SK-N-DZ (cell line): ENCODE measurements at places on chromosomes 12 and 14.

DNA sequence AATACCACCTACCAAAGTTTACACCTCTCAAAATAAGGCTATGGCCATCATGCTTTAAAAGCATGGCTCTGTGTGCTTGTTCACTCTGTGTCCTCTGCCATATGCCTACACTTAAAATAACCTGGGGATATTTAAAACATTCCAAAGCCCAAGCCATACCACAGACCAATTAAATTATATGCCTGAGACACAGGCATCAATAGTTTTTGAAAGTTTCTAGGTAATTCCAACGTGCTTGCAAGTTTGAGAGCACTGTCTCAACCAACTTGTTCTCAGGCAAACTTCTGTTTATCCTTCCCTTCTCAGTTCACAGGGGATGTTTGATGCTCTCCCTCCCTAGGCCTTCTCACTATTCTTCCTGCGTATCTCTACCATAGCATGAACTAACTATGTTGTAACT, 3.4 kb upstream of the FRMD6 start:
- no peak for DNase-seq

- no peak for DNase-seq
Observed at GRCh38 chr12:132130690-132131089, 13.4 kb downstream of the DDX51 start.

DNA sequence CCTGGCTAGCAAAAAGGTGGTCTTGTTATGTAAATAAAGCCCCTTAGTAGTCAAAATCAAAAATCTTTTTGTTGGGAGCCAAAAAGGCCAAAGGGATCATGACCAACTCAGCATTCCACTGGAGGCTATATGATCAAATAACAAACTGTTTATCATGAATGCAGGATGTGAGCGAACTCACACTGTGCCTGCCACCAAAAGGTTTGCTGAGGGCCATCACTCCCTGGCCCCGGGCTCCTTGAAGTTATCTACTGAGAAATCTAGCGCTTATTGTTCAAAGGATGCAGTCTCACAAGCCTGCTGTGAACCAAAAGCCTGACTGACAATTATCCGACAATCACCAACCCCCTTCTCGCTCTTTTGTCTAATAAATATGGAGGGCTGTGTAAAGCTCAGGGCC, 107.2 kb upstream of the DDHD1 start:
- DNase-seq, result no peak

GRCh38 chr12:92703786-92704185, 997 bp downstream of the PLEKHG7 start:
- no peak for DNase-seq

DNA sequence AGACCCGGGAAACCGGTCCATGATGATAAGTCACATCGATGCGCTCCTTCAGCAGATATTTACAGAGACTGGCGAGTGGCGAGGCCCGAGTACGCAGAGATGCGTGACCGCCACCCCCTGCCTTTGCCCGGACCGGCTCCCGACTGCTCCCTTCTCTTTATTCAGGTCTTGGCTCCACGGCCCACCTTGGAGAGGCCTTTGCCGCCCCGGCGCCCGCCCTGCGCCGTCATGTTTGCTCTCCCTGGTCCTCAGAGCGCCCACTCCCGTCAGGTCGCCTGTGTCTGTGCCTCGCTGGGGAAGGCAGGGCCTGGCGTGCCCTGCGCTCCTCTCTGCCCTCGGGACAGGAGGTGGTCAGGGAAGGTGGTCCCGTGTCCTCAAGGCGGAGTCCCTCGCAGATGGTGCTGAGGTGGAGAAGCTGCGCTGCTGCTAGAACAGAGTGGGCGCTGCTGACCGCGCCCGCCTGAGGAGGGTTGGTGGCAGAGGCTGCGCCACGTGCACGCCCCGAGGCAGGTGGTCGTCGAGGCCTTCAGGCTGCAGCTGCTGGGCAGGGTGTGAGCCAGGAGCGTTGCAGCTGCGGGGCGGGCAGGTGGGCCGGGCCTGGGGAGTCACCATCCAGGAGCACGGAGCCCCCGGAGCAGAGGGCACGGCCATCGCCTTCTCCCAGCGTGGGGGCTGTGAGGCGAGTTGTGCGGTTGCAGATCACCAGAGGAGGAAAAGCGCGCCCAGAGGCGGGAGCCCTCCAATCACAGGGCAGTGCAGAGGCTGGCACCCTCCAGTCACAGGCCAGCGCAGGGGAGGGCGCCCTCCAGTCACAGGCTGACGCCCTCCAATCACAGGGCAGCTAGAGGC, 27.2 kb downstream of the DDX51 start:
- DNase-seq, result no peak

DNA sequence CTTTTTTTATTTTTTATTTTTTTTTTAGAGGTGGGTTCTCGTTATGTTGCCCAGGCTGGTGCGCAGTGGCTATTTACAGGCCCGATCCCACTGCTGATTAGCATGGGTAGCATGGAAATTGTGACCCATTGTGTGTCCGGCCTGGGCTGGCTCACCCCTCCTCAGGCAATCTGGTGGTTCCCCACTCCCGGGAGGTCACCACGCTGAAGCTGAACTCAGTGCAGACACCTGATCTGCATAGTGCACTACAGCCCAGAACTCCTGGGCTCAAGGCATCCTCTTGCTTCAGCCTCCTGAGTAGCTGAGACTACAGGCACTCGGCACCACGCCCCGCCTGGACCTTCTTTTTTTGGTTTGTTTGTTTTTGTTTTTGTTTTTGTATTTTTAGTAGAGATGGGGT, 5.5 kb upstream of the CD4 start:
- no peak for DNase-seq

DNA sequence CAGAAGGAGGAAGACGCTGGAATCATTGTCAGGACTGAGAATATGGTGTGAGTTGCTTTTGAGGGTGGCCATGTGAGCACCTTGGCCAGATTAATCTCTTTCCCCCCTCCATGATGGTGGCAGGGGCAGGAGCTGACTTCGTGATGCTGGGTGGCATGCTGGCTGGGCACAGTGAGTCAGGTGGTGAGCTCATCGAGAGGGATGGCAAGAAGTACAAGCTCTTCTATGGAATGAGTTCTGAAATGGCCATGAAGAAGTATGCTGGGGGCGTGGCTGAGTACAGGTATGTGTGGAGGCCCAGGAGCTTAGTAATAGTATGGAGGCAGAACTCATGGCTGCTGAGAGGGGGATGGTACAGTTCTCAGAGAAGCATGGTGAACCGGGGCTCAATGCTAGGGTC, 4.3 kb downstream of the TINF2 start:
- no peak for DNase-seq

GRCh38 chr14:87522575-87522974, 470.4 kb downstream of the GALC start:
- DNase-seq, result peak; percentile 21

DNA sequence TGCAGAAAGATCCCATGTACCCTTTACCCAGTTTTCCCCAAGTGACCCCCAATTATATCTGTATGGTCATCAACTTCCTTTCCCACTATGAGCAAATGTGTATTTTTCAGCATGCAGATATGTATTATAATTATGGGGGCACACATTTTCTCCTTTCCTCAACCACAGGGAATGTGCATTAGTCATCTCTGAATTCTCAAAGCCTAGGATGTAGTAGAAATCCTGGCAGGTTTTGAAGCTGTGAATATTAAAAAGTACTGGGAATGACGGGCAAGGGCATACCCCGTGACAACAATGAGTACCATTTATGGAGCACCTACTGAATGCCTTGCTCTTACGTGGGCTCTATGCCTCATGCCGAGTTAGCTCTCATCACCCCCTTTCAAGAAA, 71.5 kb downstream of the VWF start:
- no peak for DNase-seq

DNA sequence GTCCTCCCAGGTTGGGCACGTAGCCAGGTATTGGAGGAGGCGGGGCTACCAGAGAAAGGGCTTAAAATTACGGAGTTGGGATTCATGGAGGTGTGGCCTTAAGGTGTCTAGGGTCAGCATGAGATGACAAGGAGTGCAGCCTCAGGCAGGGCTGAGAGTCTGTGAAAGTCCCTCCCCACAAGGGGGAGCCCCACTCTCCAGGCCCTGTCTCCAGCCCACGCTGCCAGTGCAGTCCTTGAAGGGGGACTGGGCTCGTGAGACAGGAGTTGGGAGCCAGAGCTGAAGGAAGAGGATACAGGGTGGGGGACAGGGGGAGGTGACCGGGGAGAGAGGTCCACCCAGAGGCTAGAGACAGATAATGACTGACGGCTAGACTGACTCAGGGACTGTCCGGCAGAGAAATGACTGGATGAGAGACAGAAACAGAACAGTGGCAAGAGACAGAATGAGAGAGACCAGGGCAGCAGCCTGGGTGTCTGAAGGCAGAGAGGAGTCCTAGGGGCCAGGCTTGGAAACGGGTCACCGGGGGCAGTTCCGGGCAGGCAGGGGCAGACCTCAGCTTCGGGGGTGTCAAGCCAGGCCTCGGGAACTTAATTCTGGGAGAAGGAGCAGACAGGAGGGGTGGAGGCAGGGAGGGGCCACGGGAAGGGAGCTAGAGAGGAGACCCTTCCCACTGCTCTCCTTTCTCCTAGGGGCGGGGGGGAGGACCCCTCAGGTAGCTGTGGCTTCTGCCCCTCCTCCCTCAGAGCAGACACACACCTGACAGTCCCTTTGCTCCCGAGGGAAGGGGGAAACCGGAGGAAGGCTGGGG, 970 bp downstream of the CDH24 start:
- DNase-seq, result peak; percentile 93

DNA sequence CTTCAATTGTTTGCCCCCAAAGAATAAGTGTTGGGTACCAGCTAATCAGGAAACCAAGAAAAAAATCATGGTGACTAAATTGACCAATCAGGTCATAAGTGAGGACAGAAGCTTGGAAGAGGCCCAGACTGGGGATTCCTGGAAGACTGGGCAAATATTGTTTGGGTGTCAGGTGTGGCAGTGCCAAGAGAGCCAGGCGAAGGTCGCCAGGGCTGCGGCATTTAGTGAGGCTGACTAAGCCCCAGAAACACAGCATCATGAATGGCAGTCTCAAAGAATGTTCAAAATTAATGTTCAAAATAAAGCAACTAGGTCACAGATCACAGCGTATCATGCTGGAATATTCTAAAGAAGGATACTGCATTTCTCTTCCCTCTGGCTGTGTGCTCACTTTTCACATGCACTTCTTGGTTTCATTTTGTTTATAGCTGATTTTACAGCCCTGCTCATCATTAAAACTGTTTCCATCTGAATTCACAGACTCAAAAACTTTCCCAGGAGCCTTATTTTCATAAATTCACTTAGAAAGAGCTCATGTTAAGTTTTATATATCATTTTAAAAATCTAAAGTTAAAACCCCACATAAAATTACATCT, 85.3 kb upstream of the OVCH1 start:
- no peak for DNase-seq

DNA sequence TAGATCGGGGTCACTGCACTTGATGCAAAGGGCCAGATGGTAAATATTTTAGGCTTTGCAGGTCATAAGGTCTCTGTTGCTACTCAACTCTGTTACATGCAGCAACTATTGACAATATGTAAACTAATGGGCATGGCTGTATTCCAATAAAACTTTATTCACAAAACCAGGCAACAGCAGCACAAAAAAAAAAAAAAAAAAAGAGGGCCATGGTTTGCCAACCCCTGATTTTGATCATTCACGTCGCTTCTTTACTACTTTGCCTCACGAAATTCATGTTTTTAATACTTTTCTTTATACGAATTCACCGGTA, 152.9 kb downstream of the RBM19 start:
- DNase-seq, result no peak

DNA sequence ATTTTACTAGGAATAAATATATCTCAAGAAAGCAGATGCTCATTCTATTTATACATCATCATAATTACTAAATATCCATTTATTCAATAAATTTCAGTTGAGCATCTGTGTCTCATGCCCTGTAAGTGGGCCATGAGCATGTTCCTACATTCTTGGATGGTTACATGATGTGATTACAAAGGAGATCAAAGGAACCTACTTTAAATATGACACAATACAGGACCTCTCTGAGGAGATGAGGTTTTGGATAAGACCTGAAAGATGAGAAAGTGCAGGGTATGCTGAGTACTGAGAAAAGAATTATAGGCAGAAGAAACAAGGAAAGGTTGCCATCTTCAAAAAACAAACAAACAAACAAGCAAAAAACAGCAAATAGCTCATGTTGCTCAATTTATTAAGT, 105.4 kb upstream of the CNTN1 start:
- peak; percentile 93 for DNase-seq

DNA sequence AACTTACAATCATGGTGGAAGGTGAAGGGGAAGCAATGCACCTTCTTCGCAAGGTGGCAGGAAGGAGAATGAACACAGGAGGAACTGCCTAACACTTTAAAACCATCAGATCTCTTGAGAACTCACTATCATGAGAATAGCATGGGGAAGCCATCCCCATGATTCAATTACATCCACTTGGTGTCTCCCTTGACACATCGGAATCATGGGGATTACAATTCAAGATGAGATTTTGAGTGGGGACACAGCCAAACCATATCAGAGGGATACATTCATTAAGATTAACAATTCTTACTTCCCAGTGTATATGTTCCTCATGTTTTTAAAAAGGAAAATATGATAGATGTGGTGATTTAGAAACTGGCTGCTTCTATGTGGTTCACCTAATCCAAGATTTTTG, 117.9 kb downstream of the PDE3A start:
- DNase-seq, result no peak

- DNase-seq, result no peak
Observed at GRCh38 chr12:117671734-117672133, 297.1 kb downstream of the KSR2 start.

DNA sequence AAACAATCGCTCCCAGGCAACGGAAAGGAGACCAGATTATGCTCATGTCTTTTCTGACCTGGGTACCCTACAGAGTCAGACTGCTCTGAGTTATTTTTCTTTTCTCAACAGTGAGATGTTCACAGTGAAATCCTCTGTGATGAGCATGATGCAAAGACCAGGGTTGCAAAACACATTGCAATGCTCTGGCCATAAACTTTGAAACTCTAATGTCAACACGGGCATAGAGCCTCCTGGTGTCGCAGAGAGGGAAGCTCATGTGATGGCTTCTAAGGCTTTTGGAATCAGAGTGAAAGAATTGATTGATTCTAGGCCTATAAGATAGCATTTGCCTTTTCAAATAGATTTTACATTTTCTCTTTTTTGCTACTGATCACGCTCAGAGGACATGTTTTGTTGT, 193.4 kb downstream of the RASSF9 start:
- DNase-seq, result no peak

GRCh38 chr14:96275177-96276112, 19.4 kb downstream of the BDKRB1 start:
- DNase-seq, result peak; percentile 47

GRCh38 chr14:34372786-34373185, 89.3 kb downstream of the SPTSSA start:
- DNase-seq, result no peak

- DNase-seq, result no peak
Observed at GRCh38 chr14:104563191-104563741, 16.3 kb upstream of the C14orf180 start.
